ENCODE measurements at places on chromosomes 13 and 19.

GRCh38 chr19:17210296-17210695 lies 4.9 kb upstream of the USE1 start:
- no peak for DNase-seq

GRCh38 chr13:40563350-40564125 lies 102.9 kb downstream of the FOXO1 start:
- DNase-seq: no peak

DNA sequence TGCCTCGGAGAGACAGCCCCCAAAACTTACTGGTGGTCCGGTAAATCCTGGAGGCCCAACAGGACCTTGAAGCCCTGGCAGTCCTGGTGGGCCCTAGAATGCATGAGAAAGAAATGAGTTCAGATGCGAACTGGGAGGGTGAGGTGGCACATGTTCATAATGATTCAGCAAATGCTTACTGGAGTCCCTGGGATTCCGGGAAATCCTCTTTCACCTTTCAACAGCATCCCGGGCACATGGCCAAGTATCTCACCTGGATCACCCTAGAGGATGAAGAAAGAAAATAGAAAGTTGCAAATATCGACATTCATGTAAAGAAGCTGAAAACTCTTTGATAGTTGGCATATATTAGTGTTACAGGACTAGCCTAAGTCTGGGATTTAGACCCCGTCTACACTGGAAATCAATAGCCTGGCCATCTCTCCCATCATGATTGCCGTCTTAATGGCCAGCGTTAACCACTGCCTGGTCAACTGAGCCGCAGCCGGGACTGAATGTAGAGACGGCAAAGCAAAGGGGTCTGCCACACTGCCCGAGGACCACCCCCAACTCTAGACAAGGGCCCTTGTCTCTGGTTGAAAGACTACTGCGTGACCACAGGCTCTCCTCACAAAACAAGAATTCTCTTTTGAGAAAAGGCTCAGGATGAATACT lies 96.9 kb downstream of the COL4A1 start:
- DNase-seq: peak; percentile 84

- no peak for DNase-seq
These were observed 5.0 kb upstream of the LENG1 start for GRCh38 chr19:54164369-54165068.

GRCh38 chr13:111874981-111875380 lies 192.0 kb upstream of the SOX1 start:
- no peak for DNase-seq

DNA sequence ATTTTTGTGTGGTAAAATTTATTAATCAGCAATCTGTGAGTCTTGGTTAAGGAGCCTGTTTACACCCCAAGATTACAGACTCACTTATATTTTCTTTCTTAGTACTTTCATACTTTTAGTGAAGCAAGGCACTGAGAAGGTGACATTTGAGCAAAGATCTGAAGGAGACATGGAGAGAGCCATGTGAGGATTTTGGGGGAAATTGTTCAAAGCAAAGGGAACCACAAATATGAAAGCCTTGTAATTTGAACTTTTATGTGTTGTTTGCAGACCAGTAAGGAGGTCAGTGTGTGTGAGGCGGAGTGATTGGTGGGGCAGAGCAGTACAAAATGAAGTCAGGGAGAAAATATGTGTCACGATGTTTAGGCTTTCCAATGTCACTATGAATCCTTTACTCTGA lies 140.7 kb upstream of the KLF12 start:
- DNase-seq: no peak

DNA sequence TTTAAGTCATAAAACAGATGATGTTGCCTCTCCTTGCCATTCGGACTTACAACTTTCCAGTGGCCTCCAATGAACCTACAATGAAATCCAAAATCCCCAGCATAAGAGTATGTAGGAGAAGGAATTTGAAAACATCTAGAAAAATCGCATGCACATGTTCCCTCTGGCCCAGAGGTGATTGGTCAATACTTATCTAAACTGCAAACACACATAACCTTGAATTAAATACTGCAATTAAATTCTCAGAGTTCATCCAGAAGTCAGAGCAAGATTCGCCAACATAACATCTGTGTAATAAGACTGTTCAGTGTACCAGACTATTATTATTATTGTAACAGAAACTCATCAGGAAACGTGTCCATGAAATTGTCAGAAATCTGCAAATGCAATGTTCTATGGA lies 82.2 kb upstream of the USP29 start:
- no peak for DNase-seq

DNA sequence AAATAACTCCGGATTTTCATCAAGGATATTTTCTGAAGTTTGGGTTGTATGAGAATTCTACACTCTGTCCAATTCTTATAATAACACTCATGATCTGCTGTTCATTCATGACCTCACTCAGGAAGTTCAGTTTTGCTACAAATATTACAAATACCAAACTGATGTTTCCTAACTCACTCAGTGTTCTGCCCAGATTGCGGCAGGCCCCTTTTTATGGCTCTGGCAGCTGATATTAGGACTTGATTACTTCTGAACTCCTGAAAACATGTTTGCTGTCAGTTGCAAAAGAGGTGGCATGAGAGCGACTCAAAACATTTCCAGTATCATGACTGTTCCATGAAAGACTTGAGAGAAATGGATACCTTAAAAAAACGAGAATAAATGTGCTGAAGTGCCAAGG lies 188.0 kb downstream of the RGCC start:
- DNase-seq: peak; percentile 61

DNA sequence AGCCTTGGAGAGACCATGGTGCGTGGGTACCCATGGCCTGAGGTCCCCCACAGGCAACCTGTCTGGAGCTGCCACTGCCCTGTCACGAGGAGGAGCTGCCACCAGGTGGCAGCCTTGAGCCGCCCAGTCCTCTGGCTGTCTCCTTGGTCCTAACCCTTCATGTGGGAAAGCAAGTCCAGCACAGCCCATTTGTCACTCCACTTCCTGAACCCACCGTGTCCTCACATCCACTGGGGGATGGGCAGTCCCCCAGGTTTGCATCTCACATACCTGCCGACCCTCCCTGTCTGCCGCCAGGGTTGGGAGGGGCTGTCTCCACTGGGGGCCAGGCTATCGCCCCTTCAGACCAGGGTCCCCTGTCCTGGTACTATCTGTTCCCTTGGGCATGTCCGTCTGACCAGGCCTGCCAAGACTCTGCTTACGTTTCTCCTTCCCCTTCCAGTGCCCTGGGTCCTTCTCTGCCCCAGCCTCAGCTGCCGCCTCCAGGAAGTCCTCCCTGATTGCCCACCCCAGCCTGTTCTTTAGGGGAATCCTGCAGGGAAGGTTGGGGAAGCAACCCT lies 4.5 kb downstream of the FAM174C start:
- peak; percentile 83 for DNase-seq

- no peak for DNase-seq
These were observed 384.3 kb downstream of the HS6ST3 start for GRCh38 chr13:96474181-96474557.

DNA sequence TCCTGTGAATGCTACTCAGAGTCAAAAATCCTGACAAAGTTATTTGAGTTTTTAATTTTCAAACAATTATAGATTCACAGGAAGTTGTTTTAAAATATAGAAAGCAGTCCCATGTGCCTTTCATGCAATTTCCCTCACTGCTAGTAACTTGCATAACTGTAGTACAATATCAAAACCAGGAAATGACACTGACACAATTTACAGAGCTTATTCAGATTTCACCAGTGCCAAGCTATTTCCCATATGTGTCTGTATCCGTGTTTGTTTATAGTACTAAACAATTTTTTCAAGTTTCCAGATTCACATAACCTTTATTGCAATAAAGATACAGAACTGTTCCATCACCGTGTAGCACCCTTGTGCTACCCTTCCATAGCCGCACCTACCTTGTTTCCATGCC lies 934.6 kb downstream of the PCDH17 start:
- no peak for DNase-seq

DNA sequence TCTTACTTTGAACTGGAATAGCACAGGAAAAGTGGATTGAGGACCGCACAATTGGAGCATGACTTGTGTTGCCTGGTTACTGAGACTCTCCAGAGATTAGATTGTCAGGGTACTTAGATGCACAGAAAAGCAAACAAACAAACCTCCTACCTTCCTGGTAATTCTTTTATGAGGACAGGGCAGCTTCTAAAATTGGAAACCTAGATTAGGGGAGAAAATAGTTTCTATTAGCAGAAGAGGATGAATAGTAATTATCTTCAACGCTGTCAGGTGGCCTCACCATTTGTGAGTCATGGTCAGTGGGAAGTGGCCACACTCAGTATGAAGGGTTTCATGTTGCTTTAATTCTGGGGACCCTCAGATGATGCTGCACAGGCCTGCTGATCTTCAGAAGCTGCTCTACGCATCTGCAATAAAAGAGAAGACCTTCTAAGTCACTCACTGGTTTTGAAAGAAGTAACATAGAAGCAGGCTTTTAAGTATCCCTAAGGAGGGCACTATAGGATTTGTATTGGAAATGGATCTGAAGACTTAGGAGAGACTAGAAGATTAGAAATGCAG lies 106.8 kb downstream of the LACC1 start:
- no peak for DNase-seq

- DNase-seq: peak; percentile 69
These were observed 9.2 kb upstream of the SERP2 start for GRCh38 chr13:44364345-44365000.

GRCh38 chr13:109834973-109835720 lies 48.8 kb upstream of the IRS2 start:
- DNase-seq: no peak

DNA sequence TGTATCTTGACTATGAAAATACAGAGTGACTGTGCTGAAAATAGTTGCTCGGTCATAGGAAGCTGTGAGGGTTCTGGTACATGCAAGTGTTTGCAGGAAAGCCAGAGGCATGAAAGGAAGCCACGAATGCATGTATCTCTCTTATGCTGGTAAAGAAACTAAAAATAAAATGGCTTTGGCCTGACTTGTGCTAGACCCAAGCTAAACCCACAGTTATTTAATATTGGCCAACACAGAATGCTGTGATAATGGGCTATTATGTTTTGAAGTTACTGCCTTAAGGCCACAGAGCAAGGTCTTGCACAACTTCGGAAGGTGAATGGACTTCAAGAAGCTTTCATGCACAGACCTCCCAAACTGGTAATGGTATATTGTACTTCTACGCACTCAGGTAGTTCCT lies 518.2 kb upstream of the HTR2A start:
- peak; percentile 27 for DNase-seq

GRCh38 chr19:42386974-42387707 lies 3.0 kb downstream of the CNFN start:
- peak; percentile 87 for DNase-seq

- DNase-seq: no peak
These were observed 484.2 kb downstream of the ZNF536 start for GRCh38 chr19:30856376-30856775.

DNA sequence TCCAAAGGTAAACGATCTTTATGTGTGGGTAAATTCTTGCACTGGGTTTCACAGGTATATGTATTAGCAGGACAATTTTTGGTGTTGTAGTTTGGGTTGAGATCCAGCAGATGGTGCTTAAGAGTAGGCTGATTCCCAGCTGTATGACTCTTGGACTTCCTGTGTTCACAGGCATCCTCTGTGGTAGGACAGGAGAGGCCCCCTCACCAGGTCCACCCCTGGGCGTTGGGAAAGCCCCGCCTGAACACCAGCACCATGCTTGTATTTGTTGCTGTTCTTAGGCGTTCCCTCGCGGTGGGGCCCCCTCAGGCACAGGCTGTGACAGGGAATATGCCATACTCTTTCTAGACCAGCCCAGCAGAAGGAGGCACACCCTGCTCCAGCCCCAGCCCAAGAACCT lies 49.5 kb upstream of the PCDH17 start:
- DNase-seq: peak; percentile 9

GRCh38 chr19:33811246-33811645 lies 14.6 kb downstream of the KCTD15 start:
- DNase-seq: no peak

DNA sequence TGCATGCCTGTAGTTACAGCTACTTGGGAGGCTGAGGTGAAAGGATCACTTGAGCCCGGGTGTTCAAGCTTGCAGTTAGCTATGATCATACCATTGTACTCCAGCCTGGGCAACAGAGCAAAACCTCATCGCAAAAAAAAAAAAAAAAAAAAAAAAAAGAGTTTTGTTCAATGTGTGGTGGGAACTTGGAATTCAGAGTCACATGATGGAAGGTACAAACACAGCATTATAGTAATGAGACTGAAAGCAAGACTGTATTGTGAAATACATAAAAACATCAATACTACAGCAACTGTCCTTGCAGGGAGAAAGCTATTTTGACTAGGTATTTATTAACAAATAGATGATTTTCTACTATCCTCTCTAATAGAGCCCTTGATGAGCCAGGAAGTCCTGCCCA lies 393.2 kb downstream of the DLEU7 start:
- DNase-seq: no peak

DNA sequence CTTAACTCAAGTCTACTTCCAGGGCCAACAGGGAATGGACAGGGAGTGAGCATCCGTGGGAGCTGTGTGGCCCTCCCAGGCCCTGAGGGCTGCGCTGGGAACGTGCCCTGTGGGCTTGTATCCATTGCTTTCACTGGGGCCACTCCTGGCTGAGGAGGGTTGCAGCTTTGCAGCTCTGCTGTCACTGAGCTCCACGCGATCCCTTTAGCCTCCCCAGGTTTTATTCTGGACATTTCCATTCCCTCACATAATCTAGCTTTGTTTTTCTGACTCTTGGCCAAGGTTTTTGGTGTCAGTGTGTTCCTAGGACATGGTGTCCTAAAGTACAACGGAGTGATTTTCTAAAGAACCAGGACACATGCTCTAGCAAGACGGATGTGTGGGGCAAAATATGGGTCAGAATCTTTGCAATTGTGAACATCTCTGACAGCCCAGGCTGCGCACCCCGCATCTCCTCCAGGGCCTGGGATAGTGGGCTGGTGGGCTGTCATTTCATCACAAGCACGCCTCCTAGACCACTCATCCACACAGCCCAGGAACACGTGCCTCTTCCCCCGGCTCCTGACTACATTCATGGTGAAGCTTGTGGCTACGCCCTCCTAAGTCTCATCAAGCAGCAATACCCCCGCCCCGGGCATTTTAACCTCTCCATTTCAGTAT lies 28.0 kb downstream of the GGACT start:
- no peak for DNase-seq

DNA sequence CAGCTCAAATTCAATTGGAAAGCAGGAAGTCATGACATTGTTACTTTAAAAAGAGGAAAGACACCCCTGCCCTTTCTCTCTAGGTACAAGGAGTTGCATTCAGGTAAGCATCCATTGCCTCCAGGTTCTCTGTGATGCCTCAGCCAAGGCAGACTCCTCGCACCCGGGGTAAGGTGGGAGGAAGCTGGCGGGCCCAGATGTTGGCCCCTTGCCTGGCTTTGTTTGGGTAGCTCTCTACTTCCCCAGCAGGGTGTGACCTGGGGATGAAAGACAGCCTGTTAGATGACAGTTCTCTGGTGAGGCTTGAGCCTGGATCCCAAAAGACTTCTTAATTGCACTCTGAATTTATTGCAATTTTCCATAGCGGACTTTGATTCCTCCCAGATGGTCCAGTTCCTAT lies 25.6 kb downstream of the SHISA2 start:
- no peak for DNase-seq
